ENCODE measurements at places on chromosomes 7 and 10. TPM values are rescaled to one million over a fixed set of nuclear protein-coding genes. Genes with fewer than 3 reads are reported as not detected.

DNA sequence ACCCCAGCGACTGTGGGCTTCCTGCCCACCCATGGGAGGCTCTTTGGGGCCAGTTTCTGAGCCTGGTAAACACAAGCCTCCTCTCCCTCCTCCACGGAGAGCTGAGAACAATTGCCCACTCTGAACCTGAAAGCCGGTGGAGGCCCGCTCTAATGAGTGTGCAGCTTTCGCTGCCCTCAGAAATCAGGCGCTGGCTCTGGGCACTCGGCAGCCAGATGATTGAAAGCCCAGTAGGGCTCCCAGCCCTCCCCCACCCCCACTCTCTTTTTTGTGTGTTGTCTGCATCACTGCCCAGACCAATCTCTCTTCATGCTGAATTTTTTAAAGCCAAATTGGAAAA lies 438.9 kb downstream of the RPS24 start:
- no peak for DNase-seq
- no peak overlapping the region for H3K4me3 ChIP-seq
- H3K27me3 ChIP-seq = peaks cover 3% of the 10 kb centered on the region
- H3K27ac ChIP-seq = no peak overlapping the region
- no peaks in the 10 kb centered on the region for H3K36me3 ChIP-seq
- no peaks in the 10 kb centered on the region for H3K4me1 ChIP-seq

- peak; percentile 62 for DNase-seq
- peaks cover 36% of the 10 kb centered on the region for H3K4me1 ChIP-seq
- H3K27ac ChIP-seq = peak overlapping the region; percentile 72
Measured at GRCh38 chr10:84156768-84157167, 16.8 kb upstream of the GPR15LG start.

SEMA3D gene
- total RNA-seq = not detected

NODAL gene
- not detected for total RNA-seq

CNPY1 gene
- not detected for total RNA-seq

Data from activated naive CD8-positive, alpha-beta T cell treated with anti-CD3 and anti-CD28 coated beads for 36 hours (primary cell).